ENCODE measurements at places on chromosomes 1 and 21.

GRCh38 chr1:19723874-19724273 is 59.2 kb downstream of the HTR6 start:
- DNase-seq: no peak

DNA sequence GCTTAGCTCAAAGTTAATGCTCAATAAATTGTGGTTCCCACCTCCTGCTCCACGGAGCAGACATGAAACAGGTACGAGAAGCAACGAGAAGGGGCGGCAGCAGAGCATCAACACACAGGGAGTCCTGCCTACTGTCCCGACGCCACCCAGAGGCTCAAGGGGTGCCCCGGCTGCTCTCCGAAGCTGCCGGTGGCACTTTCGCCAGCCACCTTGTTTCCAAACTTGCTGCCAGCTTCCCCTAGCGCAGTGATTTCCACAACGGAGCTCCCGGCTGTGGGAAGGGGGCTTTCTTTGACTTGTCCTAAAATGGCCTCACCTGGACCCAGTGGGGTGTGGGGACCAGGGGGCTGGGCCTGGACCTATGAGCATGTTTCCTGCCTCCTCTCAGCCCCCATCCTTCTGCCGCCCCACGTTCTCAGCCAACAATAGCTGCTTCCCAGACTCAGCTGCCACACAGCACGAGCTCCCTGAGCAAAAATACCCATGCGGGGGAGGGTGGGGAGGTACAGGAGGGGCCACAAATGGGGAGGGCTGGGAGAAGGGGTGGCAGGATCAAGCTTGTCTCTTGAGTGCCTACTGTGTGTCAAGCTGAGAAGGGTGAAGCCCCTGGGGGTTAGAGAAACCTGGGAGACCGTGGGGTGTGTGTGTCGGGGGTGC is 35.6 kb upstream of the ECE1 start:
- no peak for DNase-seq

- no peak for DNase-seq
Measured at GRCh38 chr1:101364370-101365120, 127.7 kb downstream of the S1PR1 start.

DNA sequence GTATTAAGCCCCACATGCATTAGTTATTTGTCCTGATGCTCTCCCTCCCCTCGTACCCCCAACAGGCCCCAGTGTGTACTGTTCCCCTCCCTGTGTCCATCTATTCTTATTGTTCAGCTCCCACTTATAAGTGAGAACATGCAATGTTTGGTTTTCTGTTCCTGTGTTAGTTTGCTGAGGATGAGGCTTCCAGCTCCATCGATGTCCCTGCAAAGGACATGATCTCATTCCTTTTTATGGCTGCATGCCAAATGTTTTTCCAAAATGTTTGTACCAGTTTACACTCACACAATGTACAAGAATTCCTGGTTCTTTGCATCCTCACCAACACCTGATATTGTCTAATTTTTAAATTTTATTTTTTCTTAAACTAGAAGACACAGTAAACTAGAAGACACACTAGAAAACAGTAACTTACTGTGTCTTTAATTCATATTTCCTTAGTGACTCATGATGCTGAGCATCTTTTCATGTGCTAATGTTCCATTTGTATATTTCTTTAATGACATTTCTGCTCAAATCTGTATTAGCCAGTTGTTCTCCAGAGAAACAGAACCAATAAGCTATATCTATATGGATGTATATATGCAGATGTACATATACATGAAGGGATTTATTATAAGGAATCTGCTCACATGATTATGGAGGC is 19.4 kb upstream of the USP1 start:
- no peak for DNase-seq

- DNase-seq: no peak
Measured at GRCh38 chr21:41406340-41406739, 19.7 kb upstream of the MX1 start.
